Kidney tubule cell (primary cell): ENCODE measurements at places on chromosomes 1 and 21.

DNA sequence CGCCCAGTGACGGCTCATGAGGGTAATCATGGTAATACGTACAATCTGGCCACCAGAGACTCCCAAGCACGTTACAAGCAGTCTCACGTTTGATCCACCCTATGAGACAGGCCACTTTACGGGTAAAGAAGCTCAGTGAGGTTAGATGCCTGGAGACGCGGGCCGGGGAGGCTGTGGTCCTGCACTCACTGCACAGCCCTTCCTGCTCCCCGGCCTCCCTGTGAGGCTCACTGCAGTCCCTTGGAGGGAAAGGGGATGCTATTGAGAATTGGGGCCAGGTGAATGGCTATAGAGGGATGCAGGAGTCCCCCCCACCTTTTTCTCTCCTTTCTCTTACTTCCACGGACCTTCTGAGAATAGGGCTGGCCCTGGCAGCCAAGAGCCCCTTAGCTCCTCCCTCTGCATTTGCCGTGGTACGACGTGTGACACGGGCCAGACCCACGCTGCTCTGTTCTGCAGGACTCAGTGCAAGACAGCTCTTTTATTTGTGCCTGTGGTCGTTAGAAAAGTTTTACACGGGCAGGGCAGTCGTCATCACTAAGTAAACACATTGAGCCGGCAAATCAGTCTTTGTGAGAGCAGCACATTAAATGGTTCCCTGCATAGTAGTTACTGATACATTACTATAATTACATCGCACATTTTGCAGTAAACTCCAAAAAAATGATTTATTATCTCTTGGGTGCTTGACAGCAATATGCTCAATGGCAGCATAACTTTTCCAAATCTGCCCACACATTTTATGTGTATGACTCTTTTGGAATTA lies 18.8 kb downstream of the KIF26B start:
- no peak for DNase-seq

GRCh38 chr1:151948506-151948905 lies 39.2 kb upstream of the THEM4 start:
- DNase-seq = no peak

GRCh38 chr1:179105393-179105792 lies 23.5 kb downstream of the TOR3A start:
- peak; percentile 49 for DNase-seq

GRCh38 chr1:23237508-23237907 lies 20.2 kb upstream of the HTR1D start:
- no peak for DNase-seq

- peak; percentile 61 for DNase-seq
Observed at GRCh38 chr1:164602480-164603093, 43.6 kb downstream of the PBX1 start.

DNA sequence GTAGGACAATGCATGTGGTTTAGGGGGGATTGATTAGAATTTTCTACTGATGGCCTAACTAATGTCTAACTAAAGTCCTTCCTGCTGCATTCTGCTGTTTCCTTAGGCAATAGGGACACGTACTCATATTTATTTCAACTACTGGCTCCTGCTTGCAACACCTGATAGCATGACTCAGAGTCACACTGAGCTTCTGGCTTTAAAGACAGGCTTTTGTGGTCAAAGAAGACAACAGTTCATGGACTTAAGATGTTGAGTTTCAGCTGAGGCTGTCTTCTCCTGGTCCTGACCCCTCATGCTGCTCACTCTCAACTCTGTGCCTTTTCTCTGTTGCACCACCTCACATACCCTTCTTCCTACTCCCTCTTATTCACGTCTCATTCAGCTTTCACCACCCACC lies 29.1 kb upstream of the TRABD2B start:
- peak; percentile 88 for DNase-seq

GRCh38 chr1:243730487-243731150 lies 119.4 kb downstream of the AKT3 start:
- DNase-seq = no peak

GRCh38 chr1:95232646-95233318 lies 1.2 kb upstream of the RWDD3 start:
- no peak for DNase-seq

- DNase-seq = no peak
Observed at GRCh38 chr1:44366371-44366975, 11.4 kb upstream of the ERI3 start.

- no peak for DNase-seq
Observed at GRCh38 chr1:56286506-56286905, 292.9 kb downstream of the PLPP3 start.

DNA sequence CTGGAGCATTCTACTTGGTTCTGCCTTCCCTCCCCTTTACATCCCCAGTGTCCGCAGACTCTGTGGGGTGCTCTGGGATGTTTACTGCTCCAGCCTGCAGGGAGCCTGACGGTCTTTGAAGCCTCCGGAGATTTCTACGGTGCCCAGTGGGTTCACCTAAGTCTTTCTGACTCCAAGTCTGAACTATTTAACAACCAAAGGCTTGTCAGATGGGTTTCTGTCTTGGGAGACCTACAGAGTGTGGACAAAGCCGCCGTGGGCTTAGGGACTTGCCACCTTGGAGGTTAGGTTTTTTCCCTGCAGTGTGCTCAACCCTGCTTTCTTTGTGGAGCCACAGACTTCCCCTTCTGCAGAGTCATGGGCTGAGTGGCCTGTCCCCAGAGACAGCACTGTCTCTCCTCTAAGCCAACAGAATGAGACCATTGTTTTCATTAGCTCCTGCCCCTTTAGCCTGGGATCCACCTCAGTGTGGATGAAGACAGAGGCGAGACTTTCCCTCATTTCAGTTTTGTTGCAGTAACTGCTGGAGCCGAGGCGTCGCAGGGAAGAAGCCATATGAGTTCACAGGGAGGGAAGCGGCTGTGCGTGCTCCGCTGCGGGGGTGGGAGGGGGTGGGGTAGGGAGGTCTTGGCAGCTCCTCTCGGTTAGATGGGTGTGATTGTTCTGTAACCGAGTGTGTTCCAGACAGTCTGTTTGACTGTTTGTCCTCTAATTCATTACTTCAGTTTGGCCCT lies 120.7 kb downstream of the CNIH3 start:
- DNase-seq = no peak

GRCh38 chr1:1835546-1835945 lies 55.3 kb downstream of the GNB1 start:
- DNase-seq = peak; percentile 45

DNA sequence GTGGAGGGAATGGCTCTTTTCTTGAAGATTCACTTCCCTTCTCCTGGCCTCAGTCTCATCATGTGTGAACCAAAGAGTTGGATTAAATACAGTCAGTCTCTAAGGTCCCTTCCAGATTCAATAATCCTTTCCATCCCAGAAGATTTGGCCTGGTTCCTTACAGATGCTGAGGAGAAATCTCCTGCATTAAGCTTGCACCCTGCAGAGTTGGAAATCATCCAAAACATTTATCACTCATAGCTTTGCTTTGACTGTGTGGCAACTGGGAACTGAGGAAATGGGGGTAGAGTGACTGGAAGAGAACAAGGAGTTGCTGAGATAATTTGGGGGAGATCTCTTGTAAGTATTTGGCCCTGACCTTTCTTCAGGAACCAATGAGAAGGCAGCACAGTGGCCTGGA lies 220.5 kb upstream of the SGIP1 start:
- peak; percentile 37 for DNase-seq

DNA sequence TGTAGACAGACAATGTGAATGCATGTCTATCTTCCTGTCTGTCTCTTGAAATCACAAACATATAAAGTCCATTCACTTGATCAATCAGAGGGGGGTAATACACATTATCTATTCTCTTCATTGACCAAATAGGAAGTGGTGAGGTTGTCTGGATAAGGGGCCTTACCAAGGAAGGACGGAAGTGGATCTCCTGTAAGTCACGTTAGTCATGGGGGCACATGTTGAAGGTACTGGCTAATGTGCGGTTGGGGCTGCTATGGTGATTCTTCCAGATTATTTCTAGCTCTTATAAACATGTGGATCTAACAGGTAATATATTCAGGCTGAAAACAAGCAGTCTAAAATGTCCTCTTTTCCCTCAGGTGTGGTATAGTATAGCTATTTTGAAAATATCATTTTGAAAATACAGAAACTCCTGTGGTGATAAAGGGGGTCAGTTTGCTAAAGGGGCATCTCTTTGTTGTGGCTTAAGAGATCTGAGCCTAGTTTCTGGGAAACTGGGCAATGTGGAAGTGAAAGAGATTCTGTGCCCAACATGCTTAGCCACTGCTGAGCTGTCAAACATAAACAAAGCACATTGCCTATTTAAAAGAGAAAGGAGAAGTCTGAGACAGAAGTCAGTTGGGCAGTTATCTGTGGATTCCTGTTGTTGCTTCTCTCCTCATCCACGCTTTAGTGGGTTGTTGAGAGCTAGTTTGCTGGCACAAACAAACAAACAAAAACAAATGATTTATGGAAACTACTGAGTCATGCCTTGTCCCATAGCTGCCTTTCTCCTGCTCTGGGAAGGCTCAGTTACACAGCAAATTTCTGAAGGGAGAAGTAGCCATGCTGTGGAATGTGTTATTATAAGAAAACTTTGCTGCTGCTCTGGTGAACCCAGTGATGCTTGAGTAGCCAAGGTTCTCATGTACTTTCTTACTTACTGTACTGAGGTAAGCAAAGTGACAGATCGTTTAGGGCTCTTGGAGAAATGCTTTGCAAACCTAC lies 166.9 kb downstream of the HLX start:
- DNase-seq = peak; percentile 70

DNA sequence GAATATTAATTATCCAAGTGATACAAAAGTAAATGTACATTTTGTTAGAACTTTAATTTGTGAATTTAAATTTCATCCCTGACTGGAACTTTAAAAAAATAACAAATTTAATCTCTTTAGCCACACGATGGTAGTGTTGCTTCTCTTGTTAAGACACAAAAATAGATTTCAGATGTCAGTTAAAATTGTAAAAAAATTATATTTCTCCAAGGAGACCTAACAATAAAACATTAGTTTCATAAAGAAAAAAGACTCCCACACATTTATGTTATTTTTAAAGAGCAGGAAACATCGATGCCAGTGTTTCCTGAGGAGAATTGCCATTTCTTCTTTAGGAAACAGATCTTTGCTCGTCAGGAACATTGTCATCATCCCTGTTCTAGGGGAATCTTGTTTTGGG lies 74.0 kb upstream of the DEPDC1 start:
- no peak for DNase-seq

GRCh38 chr1:109718495-109718894 lies 6.4 kb downstream of the GSTM5 start:
- DNase-seq = peak; percentile 73

GRCh38 chr1:241336335-241336734 lies 20.7 kb downstream of the RGS7 start:
- DNase-seq = peak; percentile 48

GRCh38 chr1:198909973-198910372 lies 271.1 kb downstream of the PTPRC start:
- peak; percentile 22 for DNase-seq

DNA sequence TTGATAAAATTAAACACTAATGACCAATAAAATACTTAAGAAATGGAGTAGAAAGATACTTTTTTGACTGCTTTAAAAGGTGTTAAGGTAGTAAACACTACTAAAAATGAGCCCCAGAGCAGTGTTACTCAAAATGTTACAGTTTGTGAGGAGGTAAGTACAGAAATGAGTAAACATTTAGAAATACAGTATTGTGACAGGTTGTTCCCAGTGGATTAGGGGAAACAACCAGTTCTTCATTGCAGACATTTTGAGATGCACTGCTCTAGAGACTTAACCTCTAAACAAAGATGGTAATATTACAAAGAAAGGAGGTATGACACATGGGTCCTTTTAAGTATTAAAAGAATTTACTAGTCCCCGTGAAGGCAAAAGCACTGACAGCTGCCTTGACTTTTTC lies 12.7 kb downstream of the DHX9 start:
- DNase-seq = no peak

DNA sequence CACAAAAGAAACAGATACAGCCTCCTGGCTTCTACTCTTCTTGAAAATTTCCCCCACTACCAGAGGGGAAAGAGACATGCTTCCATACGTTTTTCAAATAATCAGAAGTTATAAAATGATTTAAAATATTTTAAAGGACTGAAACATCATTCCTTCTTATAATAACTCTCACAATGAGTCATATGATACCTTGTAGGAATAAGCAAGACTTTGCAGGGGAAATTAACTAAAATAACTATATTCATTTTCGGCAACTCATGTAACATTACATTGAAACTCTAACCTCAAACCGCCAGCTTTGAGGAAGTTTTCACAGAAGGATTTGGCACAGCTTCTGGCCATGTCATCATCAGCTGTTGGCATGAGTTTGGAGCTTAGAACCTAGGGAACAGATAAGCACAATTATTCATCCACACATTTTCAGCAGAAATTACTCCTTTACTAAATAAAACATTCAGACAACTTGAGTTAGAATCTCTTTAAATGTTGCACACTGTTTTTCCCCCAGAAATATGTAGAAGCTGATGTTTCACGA lies 85.9 kb downstream of the USP24 start:
- peak; percentile 35 for DNase-seq

DNA sequence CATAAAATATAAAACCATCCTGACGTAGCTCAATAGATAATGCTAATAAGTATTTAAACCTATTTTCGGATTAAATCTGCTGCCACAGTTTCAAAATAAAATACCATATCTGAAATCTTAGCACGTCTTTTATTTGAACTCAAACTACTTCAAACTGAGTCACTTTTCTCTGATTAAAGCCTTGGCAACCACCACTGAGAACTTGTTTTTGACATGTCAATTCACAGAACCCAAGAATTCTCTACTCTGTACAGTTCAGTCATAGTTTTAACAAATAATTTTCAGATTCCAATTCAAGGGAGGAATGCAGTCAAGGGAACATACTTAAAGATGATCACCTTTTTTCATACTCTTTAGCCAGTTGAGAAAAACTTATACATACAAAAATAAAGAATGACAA lies 643.2 kb downstream of the KCNT2 start:
- DNase-seq = no peak

GRCh38 chr1:39544327-39544726 lies 32.3 kb downstream of the PABPC4 start:
- no peak for DNase-seq

GRCh38 chr1:24910751-24911650 lies 19.1 kb downstream of the RUNX3 start:
- no peak for DNase-seq

DNA sequence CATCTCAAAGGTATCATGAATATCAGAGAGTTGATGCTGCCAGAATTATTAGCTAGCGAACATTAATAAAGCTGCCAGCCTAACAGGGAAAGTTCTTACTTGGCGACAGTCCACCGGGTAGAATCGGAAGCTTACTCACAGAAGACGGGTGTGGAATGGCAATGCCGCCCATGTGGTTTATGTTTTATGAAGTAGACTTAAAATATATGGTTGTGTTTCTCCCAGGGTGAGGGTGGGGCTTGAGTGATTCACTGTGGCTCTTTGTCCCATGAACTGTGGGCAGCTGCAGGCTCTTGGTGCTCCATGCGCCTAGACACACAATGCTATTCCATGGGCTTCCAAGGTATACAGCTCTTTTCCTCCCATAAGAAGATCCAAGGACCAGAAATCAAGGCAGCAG lies 162.7 kb downstream of the PIGK start:
- no peak for DNase-seq
